GM04504 (cell line): ENCODE measurements at places on chromosomes 3 and 15.

DNA sequence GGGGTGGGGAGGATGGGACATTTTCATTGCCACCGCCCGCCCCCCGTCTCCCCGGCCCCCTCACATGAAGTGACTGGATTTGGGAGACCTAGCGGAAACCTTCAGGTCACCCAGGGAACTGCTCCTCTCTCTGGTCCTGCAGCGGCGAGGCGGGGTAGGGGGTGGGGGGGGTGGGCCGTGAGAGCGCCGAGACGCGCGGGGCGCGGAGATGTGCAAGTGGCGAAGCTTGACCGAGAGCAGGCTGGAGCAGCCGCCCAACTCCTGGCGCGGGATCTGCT lies 712 bp upstream of the MME start:
- peak; percentile 48 for DNase-seq

DNA sequence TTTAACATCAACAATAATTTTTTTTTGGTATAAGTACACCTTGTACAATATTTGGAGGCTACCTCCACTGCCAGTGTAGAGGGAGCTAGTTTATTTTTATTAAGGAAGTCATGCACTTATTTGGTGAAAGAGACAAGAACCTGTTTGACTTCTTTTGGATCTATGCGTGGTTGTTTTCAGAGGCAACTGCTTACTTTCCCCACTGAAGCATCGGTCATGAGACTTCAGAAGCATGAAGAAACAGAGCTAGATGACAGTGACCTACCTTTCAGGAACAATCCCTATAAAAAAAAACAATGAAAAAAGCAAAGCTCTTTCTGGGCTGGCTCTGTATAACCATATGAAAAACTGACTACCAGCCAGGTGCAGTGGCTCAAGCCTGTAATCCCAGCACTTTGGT lies 20.0 kb upstream of the ZNF148 start:
- DNase-seq: no peak

GRCh38 chr3:102089239-102089638 lies 239.9 kb downstream of the NFKBIZ start:
- no peak for DNase-seq

DNA sequence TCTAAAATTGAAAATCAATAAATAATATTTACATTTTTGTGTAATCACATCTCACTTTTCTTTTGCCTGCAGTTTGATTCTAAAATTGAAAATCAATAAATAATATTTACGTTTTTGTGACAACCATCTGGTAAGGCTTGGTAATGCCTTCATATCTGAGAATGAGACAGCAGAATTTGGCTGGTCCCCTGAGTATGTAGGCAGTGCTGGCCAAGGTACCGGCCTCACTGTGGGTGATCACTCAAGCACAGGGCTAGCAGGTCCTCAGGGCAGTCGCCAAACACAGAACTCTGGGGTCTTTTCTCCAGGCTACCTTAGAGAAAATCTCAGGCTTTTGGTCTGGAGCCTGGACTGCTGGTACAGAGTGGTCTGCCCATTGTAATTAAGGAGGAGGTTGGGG lies 26.2 kb downstream of the RTP3 start:
- no peak for DNase-seq

DNA sequence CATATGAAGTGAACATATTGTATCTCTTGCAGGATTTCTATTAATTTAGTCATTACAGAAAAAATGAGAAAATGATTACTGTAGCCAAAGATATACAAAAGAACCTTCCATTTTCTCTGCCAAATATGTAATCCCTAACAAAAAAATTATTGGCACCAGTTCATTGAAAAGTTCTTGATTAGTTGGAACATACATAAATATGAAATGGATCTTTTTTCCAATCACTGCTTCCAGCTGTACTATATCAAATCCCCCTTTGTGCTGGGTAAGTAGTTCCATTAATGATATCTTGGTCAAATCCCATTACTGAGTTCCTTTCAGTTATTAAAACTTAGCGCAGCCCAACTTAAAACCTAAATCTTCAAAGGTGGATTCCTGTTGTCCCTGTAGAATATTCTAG lies 263.8 kb downstream of the SLC9A9 start:
- no peak for DNase-seq

GRCh38 chr3:71376911-71377310 lies 206.6 kb downstream of the FOXP1 start:
- no peak for DNase-seq

- no peak for DNase-seq
These were observed 171.0 kb downstream of the TLE3 start for GRCh38 chr15:69926721-69927120.

DNA sequence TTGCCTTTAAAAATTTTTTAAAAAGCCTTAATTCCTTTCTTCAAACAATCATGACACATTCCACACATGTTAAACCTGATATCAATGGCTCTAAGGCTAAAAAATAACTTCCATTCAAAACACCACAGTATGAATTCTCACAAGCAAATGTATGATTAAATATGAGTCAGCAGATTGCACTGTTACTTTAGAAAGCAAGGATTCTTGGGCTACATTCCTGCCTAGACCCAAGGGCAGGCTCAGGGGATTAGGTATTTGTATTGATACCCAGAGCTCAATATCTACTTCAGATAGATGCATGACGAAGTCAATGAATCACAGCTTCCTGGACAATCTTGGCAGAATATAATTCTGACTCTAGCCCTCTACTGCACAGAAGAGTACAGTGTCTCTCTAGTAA lies 65.7 kb downstream of the RARB start:
- DNase-seq: no peak

GRCh38 chr3:71784914-71785531 lies at the start of gene PROK2:
TSS of gene PROK2 (minus strand) at chr3:71785148. CDS start at chr3:71785052, 96 bp downstream.
- no peak for DNase-seq

DNA sequence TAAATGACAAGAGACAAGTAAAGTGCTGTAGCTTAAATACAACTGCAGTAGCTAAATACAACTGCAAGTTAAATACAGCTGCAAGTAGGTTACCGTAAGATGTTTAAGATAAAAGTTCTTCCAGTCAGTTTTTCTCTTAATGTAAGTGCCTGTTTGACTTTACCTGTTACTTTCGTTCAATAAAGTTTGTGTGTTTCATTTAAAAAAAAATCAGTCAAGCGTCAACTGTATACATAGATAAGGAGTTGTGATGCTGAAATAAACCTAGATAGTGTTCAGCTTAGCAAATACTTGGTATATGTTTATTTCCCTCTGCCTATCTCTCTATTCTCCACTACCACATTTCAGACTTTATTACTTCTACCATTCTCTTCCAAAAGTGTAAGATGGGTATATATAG lies 221.2 kb downstream of the NR2F2 start:
- no peak for DNase-seq

DNA sequence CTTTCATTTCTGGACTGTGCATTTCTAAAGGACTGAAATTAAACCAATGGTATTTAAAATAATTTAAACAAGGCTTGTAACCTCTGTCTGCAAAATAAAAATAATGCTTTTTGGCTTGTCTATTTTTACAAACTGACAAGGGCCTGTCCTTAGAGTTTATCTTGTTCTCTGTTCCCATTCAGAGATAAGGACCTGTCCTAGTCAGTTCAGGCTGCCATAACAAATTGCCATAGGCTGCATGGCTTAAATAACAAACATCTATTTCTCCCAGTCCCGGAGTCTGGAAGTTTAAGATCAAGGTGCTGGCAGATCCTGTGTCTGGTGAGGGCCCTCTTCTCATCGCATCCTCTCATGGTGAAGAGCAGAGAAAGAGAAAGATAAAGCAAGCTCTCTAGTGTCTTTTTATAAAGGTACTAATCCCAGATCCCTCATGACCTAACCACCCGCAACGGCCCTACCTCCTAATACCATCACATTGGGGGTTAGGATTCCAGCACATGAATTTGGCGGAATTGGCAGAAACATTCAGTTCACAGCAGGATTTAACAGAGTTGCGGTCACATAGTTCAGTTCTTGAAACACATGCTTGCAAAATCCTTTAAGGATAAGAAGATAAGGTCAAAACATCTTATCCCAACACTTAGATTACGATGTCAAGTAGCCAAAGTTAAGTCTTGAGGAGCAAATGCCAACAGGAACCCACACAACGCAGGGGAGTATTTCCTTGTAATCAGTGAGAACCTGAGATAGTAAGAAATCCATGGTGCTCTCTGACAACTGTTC lies 17.8 kb downstream of the KBTBD8 start:
- DNase-seq: no peak

- DNase-seq: no peak
These were observed 331.5 kb upstream of the MCTP2 start for GRCh38 chr15:93899817-93900216.

- no peak for DNase-seq
These were observed 27.8 kb downstream of the RBPMS2 start for GRCh38 chr15:64747578-64747977.

GRCh38 chr3:158103887-158104327 lies 2.3 kb downstream of the SHOX2 start:
- no peak for DNase-seq

GRCh38 chr15:78272316-78272715 lies 8.0 kb downstream of the DNAJA4 start:
- no peak for DNase-seq

DNA sequence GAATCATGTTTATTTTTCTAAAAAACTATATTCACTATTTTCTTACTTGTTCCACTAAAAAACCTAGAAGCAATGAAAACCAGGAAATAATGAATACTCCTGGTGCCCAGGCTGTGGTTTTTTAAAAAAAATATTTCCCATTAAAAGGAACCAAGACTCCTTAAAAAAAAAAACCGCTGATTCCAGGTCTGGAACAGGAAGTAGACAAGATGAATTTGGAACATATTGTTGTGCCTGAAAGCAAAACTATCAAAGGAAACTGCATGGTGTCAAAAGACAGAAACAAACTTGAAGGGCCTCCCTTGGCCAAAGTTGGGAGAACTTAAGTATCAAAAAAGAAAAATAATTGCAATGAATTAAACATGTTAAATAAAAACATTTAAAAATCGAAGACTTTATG lies 245.3 kb upstream of the P2RY1 start:
- no peak for DNase-seq

GRCh38 chr15:39172380-39173281 lies 408.2 kb upstream of the THBS1 start:
- DNase-seq: no peak

DNA sequence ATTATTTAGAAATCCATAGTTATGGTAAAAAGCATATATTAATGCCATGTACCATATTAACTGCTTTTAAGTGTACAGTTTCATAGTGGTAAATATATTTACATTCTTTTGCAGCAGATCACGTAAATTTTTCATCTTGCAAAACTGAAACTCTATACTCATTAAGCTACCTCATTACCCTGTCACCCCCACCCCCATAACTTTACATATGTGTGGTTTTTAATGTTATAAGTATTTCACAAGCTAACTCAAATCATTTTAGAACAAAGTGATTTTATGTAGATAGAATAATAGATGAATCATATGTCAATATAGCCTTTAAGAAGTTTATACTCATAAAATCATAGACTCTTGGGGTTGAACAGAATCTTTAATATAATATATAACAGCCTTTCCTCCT lies 7.1 kb upstream of the TP63 start:
- DNase-seq: no peak

DNA sequence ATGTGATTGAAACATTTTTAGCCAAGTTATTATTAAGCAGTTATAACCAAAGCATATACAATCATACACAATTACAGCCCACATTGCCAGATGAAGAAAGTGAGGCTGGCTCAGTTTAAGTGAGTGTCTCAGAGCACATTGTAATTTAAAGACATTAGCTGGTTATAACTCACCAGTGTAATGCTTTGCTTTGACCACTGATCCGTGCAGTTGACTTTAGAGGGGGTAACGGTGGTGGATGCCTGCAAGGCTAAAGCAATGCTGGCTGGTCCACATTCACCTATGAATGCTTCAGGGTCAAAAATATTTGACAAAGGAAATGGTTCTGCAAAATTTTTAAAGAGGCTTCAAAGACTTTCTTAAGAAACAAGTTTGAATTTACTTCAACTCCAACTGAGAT lies 1.2 kb downstream of the C3orf85 start:
- DNase-seq: no peak

GRCh38 chr3:167780214-167780883 lies 44.8 kb downstream of the SERPINI1 start:
- DNase-seq: no peak

GRCh38 chr15:45048794-45049631 lies 26.0 kb downstream of the SORD start:
- DNase-seq: no peak

GRCh38 chr3:107392549-107393165 lies 15.4 kb downstream of the CCDC54 start:
- peak; percentile 26 for DNase-seq

DNA sequence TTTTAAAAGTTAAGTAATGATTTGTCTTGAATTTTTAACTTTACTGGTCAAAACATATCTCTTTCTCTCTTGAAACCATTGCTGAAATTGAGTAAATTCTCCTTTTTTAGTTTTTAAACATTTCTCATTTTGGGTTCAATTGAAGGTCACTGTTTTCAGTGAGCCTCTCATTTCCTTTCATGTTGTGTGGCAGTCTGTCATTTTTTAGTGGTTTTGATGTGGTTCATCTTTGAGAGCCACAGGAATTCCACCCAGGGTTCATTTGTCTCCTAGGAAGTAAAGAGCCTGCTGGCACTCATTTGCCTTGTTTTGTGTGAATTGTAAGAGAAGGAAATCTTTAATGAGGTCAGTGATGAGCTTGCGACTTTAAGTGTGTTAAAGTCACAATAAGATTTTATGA lies 10.4 kb downstream of the CLDN11 start:
- peak; percentile 47 for DNase-seq

DNA sequence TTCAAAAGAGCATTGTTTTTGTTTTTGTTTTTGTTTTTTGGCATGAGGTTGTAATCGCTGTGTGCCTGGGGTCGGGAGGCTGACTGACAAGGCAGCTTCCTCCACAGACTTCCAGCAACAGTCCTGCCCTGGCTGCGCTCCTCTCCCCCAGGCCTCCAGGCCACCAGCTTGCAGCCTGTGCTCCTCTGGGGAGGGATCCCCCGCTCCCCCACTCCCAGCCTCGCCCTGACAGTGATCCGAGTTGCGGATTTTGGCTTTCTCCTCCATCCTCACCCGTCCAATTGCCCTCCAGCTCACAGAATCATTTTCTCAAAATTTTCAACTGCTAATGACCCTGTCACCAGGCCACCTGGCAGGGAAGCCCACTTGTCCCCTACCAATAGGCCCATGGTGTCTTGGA lies 36.5 kb upstream of the PCSK6 start:
- DNase-seq: no peak
